Fibroblast of the aortic adventitia (primary cell): ENCODE measurements at places on chromosomes 13 and 19. TPM values are rescaled to one million over a fixed set of nuclear protein-coding genes. Genes with fewer than 3 reads are reported as not detected.

ELAVL3 gene
- total RNA-seq = 0.45 TPM in 1 of 2 replicates, not detected in the other

OXGR1 gene
- total RNA-seq = not detected in 2 replicates

GRIN2D gene
- total RNA-seq = 1.2 and 2.2 TPM in 2 replicates

SULT2B1 gene
- total RNA-seq = not detected in 2 replicates

PRR19 gene
- 0.90 and 1.1 TPM in 2 replicates for total RNA-seq

ZNF616 gene
- 5.0 and 8.9 TPM in 2 replicates for total RNA-seq

NANOS3 gene
- total RNA-seq = 0.27 TPM in 1 of 2 replicates, not detected in the other

RGL3 gene
- 0.41 and 2.3 TPM in 2 replicates for total RNA-seq

LGALS7B gene
- not detected in 2 replicates for total RNA-seq

MLLT1 gene
- total RNA-seq = 7.8 and 16.6 TPM in 2 replicates

GRK1 gene
- total RNA-seq = not detected in 2 replicates

KANK2 gene
- total RNA-seq = 398 and 590 TPM in 2 replicates

PRR20E gene
- not detected in 2 replicates for total RNA-seq

ZNF177 gene
- total RNA-seq = 1.1 and 8.9 TPM in 2 replicates

IGSF23 gene
- not detected in 2 replicates for total RNA-seq

FFAR2 gene
- total RNA-seq = not detected in 2 replicates

C19orf85 gene
- not detected in 2 replicates for total RNA-seq

SAFB gene
- total RNA-seq = 43.5 and 92.9 TPM in 2 replicates

HSD17B14 gene
- total RNA-seq = 3.6 and 25.5 TPM in 2 replicates

ALG5 gene
- total RNA-seq = 22.9 and 53.2 TPM in 2 replicates

YJEFN3 gene
- total RNA-seq = 0.45 and 1.4 TPM in 2 replicates

GRWD1 gene
- 34.1 and 34.6 TPM in 2 replicates for total RNA-seq

PPP1R37 gene
- total RNA-seq = 28.0 and 179 TPM in 2 replicates
